Activated naive CD4-positive, alpha-beta T cell treated with anti-CD3 and anti-CD28 coated beads for 36 hours (primary cell): ENCODE measurements at places on chromosomes 2 and 18. TPM values are rescaled to one million over a fixed set of nuclear protein-coding genes. Genes with fewer than 3 reads are reported as not detected.

The RRM2 gene
- total RNA-seq = 514 TPM

DNA sequence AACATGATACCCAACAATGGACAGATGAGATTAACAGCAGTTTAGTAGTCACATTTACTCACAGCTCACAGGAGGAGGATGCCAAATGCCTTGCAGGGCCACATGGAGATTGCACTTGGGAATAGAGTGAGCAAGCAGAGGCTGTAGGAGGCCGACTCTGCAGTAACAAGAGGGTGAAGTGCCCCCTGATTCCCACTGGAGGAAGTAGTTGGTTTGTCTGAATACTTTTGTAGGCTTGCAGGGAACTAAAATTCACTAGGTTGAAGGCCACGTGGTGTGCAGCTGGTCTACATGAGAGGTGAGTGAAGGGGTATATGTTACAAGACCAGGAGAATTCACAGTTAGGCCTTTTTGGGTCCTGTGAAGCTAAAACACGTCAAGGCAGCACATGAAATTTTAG, 419.3 kb upstream of the TNP1 start:
- no peak overlapping the region for H3K4me3 ChIP-seq
- no peak for DNase-seq
- H3K27ac ChIP-seq = no peak overlapping the region
- H3K27me3 ChIP-seq = peaks cover 2% of the 10 kb centered on the region
- no peaks in the 10 kb centered on the region for H3K4me1 ChIP-seq
- no peaks in the 10 kb centered on the region for H3K36me3 ChIP-seq

GRCh38 chr2:101442042-101442666, 32.8 kb downstream of the RFX8 start:
- H3K27ac ChIP-seq = peak overlapping the region; percentile 39
- no peaks in the 10 kb centered on the region for H3K36me3 ChIP-seq
- no peak overlapping the region for H3K4me3 ChIP-seq
- no peak for DNase-seq

DNA sequence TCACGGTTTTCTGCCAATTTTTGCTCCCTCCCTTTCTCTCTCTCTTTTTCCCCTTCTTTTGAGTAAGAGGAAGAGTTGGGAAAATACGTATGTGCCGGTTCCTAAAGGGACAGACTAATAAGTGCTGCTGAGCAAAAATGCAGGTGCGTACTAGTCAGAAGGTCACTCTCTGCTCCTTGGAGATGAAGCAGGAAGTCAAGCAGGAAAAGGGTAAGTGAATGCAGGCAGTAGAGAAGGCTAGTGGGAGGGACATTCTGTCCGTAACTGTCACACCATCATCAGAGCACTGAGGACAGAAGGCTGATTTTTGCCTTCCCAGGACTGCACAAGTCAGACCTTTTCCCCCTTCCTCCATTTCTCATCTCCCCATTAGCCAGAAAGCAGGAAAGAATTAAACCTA, 105.7 kb downstream of the CDH2 start:
- DNase-seq = no peak
- H3K4me3 ChIP-seq = no peak overlapping the region
- H3K36me3 ChIP-seq = no peaks in the 10 kb centered on the region
- H3K4me1 ChIP-seq = no peaks in the 10 kb centered on the region
- no peak overlapping the region for H3K27ac ChIP-seq
- H3K27me3 ChIP-seq = no peaks in the 10 kb centered on the region

DNA sequence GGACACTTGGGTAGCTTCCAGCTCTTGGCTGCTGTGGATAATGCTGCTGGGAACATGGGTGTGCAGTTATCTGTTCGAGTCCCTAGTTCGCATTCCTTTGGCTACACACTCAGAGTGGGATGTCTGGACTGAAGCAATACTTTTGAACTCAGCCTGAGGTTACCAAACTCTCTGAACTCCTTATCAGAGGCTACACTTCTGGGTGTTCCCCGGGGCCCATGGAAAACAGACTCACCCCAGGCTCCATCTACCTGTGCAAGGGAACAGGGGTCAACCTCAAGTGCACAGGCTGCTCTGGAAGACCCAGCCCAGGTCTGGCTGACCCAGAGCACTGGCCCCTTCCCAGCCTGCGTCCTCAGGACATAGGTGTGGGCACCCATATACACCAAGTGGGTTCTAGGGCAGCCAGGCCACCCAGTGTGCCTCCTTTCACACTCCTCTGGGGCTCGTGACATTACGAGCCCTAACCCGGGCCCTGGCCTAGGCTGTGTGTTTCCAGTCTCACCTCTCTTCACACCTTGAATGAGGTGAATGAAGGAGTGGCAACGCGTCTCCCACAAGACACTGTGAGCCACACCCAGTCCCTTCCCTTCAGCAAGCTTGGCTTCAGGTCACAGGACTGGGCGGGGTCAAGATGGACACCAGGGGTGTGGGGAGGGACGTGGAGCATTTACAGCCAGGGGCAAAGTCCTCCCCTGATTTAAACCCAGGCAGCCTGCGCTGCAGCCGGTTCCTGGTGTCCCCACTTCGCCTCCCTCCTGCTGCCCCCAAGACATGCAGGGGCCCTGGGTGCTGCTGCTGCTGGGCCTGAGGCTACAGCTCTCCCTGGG, at the start of gene ALPI:
Gene ALPI (plus strand): TSS at position 728 of the 830 bp plus-strand sequence. CDS start 47 bp downstream, at position 775.
- H3K4me1 ChIP-seq = no peaks in the 10 kb centered on the region
- DNase-seq = no peak
- H3K36me3 ChIP-seq = no peaks in the 10 kb centered on the region
- H3K27ac ChIP-seq = no peak within 1 kb of the TSS
- H3K4me3 ChIP-seq = no peak within 1 kb of the TSS
